ENCODE measurements at places on chromosomes 2 and 18.

GRCh38 chr2:19819097-19820065, 82.4 kb downstream of the TTC32 start:
- DNase-seq, result no peak

DNA sequence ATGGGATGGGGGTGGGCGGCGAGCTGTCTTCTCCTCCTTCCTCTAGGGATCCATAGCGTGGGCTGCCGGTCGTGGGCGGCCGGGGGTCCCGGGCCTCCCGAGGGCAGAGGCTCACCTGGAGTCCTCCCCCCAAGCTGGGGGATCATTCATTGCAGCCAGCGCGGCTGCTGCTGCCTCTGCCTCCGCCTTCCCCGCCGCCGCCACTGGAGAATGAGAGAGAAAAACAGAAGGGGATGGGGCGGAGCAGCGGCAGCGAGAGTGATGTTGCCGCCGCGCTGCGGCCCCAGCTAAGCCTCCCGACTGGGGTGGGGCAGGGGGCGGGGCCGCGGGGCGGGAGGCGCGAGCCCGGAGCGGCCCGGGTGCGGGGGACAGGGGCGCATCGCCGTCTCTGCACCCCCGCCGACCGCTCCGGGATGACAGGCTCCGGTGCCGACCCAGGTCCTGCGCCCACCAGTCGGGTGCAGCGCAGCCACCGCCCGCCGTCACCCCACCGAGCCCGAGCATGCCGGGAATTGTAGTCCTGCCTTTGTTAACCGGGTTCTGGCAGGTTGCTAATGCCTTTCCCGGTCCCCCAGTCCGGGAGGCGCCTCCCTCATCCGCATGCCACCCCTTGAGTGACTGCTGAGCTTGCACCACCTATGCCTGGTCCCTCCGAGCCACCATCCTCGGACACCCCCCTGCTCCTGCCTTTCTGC, at the start of gene KIF3C:
TSS of gene KIF3C (minus strand) at position 225 of the 695 bp plus-strand sequence. CDS start 580 bp downstream, outside the sequence.
- peak; percentile 90 for DNase-seq

DNA sequence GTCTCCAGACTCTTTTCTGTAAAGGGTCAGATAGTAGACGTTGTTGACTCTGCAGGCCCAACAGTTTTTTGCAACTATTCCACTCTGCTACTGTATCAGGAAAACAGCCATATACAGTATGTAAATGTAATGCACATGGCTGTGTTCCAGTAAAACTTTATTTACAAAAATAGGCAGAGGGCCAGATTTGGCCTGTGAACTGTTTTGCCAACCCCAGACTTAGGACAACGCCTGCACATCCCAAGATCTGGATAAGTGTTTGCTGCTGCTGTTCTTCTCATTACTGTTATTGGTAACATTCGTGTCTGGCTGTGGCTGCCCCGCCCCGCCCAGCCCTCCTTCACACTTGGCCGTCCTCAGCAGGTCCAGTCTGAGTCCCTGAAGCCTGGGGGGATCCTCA, 94.6 kb upstream of the MCFD2 start:
- no peak for DNase-seq

GRCh38 chr2:187136646-187137045, 287.7 kb upstream of the ZSWIM2 start:
- no peak for DNase-seq

- peak; percentile 50 for DNase-seq
Measured at GRCh38 chr2:220703279-220703678, 868.8 kb downstream of the EPHA4 start.
